ENCODE measurements at places on chromosomes 11 and 22.
A peak's percentile ranks its signal among the peaks of the same experiment; 100 is the strongest.

DNA sequence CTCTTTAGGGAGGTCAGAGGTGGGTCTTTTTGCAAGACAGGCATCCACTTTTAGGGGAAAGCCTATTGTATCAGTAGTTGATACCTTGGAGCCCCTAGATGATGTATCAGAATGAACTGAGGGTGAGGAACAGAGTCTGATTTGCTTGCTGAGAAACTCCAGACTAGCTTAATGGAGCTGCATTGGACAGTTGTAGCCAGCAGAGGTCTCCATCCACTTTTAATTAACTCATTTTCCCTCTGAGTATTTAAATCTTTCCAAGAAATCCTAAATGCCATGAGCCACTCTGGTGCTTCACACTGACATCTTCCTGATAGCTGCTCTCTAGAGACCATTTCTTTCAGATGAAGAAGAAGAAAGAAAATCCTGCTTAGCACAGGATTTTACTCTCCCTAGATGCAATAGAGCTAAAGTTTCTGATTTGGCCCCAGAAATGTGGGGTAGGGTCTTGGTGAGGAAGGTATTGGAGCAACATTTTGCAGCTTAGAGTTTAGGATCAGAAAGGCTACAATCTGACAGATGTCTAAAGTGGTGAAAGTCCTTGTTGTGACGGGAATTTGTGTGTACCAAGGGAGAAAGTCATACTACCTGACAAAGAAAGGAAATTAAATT, 38.0 kb downstream of the EXT2 start:
- peak; percentile 21 for DNase-seq

DNA sequence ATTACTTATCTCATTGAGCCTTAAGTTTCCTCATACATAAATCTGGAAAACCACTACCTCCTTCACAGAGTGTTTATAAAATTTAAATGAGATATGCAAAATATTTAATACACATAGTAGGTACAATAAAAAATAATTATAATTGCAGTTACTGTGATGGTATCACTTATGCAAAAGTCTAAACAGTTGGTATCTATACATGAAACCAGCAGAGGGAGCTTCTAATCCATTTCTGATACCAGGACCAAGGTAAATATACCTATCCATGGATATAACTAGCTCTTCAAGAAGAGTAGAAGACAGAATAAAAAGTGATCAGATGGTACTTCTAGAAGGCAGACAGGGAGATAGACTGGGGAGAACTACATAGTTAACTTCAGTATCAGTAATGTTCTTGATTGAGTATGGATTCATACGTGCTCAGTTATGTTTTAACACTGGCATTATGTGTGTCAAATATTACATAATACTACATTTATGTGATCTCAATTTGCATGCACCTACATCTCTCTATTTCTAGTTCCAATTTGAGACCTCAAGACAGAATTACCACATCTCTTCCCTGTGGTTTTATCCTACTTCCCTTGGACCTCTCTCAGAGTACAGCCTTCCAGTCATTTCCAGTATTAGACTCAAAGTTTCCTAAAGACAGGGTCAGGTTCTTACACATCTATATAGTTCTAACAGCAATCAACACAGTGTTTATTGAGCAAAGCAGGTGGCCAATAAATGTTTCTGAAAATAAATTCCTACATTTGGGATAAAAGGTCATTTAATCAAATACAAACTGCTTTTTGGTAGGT, 13.7 kb upstream of the TSG101 start:
- DNase-seq, result peak; percentile 21

DNA sequence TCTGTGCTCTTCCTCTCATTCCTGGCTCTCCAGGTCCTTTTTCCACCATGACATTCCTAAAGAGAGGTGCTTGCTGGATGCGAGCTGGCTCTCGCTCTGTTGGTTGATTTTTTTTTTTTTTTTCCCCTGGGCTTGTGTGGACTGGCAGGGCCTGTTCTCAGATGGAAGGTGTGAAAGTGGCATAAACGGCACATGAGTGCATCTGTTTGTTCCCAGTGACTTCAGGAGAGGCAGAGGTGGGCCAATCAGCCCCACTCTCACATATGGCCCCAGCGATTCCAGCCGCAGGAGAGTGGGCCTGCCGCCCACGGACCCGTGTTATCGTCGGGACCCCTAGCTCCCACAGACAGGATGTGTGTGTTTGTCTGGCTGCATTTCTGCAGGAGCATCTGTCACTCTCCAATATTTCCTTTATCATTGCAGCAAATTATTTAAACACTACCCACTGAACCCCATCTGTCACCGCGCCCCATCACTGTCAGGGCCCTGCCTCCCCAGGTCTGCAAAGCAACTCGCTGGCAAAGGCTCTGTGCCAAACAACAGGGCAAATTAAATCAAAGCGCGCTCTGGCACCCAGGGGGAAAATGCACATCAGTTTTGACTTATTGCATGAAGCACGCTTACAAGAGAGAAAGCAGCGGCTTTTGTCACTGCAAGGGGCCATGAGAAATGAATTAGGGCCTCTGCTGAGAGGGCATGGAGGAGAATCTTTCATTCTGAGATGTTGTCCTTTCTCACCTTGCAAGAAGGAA, 886.3 kb downstream of the NTM start:
- no peak for DNase-seq

- no peak for DNase-seq
Measured at GRCh38 chr11:35559949-35560348, 34.5 kb upstream of the PAMR1 start.

- DNase-seq, result peak; percentile 58
Measured at GRCh38 chr22:43305806-43306205, 37.4 kb downstream of the SCUBE1 start.

DNA sequence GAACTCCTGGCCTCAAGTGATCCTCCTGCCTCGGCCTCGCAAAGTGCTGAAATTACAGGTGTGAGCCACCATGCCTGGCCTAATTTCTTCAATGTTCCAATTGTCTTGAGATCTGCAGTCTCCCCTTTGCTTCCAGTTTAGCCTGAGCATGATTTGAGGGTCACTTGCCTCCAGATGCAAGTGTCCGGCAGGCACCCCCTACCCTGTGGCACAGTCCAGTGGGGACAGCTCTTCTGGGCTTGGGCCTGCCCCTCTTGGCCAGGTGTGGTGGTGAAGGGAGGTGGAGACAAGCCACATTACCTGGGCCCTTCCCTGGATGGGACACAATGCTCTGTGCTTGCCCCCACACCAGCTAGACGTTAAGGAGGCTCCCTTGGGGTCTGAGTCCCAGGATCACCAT, 21.3 kb upstream of the CACNG2 start:
- DNase-seq, result no peak

- no peak for DNase-seq
Measured at GRCh38 chr11:35912883-35913624, 30.8 kb upstream of the LDLRAD3 start.

DNA sequence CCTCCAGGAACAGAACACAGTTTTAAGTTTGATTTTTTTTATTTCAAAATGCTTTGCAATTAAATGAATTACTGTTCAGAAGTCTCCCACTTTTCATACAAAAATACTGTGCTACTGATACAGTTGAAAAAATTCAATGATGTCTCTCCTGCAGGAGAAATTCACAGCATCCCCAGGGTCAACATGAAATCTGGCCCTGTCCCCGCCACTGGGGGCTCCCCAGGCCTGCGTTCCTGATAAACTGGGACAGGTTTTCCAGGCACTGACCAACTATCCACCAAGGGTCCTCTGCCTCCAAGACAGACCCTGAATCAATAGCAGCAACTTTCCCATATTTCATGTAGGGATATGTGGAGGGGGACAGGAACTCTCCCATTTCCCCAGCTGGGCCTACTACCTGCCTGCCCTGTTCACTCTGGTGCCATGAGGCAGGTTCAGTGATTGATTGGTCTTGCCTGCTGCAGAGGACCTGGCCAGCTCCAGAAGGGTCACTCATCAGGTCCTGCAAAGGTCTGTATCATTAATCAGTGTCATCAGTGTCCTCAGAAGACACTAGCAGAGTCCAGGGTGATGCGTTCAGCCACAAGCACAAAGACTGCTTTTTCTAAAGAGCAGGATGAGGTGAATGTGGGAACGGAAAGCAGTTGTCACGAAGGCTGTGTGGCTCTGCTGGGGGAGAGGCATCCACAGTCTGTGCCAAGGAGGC, 43.4 kb downstream of the PISD start:
- DNase-seq, result no peak

DNA sequence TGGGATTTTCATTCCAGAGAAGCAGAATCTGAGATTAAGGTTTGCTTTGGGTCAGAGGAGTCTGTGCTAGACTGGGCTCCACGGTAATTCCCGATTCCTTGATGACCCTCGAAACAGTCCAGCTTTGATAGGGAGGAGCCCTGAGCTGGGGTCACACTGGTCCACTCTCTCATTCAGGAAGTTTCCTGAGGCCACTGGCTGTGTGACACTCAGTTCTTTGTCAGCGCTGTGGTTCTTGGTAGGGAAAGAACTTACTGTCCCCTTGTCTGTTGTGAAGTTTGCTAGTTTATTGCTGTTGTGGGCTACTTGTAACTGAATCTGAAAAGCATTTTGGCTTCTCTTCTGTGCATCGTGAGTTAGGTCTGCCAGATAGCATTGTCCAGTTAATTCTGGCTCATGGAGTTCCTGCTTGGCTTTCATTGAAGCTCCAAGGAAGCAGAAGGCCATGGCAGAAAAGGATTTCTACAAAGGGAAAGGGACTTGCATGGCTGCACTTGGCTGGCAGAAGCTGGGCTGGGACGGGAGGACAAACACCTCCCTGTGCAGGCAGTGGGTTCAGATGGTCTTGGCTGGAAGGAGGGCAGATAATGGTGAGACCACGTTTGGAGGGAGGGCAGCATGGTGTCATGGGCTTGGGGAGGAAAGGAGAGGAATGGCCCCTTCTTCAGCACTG, 23.3 kb downstream of the BCR start:
- DNase-seq, result no peak

DNA sequence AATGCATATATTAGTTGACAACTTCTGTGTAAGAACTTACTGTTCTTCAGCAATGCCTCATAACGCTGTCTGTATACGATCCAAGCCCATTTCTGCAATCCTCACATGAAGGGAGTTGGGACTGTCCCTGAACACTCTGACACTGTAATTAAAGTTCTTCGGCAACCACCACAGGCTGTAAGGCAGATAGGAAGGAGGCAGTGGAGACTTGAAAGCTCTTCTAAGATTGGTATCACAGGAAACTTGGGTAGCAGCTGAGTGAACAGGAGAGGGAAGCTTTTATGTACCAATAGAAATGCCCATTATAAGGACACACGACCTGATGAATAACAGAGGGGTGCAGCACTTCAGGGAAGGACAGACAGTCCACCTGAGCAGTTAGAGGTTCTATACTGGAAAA, 12.0 kb upstream of the GAB2 start:
- DNase-seq, result no peak

GRCh38 chr22:49600891-49601431, 226.7 kb downstream of the BRD1 start:
- DNase-seq, result no peak

- no peak for DNase-seq
Measured at GRCh38 chr11:2802389-2803185, 83.0 kb downstream of the CDKN1C start.

- DNase-seq, result peak; percentile 63
Measured at GRCh38 chr11:9972989-9973388, 309.1 kb downstream of the SWAP70 start.

GRCh38 chr22:43277987-43278601, 65.1 kb downstream of the SCUBE1 start:
- DNase-seq, result no peak

DNA sequence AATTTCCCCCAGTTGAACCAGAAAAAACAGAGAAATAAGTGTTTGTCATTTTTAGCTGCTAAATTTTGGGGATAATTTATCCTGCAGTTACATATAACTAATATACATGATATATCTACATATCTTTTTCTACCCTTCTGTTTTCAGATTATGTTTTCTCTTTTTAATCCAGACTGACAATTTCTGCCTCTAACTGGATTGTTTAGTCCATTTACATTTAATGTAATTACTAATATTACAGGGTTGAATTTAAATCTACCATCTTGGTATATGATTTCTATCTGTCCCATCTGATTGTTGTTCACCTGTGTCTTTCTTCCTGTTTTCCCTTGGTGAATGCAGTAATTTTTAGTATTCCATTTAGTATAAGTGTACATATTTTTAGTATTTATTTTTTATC, 5.7 kb downstream of the NNMT start:
- no peak for DNase-seq

DNA sequence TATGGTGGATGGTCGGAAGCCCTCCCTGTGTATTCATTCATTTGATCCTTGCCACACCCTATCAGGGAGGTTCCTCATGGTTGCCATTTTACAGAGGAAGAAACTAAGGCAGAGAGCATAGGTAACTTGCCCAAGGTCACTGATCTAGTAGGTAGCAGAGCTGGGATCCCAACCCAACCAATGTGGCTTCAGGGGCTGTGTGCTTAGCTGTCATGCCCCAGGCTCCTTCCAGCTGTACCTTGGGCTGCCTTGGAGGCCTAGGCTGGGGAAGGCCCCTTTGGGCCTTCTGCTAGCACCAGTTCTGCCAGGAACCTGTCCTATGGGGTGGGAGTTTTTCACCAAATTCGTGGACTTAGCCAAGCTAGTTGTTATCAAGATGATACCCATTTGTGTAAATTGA, 8.6 kb downstream of the BAD start:
- no peak for DNase-seq

GRCh38 chr11:73478737-73479347, 102.6 kb downstream of the RELT start:
- DNase-seq, result peak; percentile 49

DNA sequence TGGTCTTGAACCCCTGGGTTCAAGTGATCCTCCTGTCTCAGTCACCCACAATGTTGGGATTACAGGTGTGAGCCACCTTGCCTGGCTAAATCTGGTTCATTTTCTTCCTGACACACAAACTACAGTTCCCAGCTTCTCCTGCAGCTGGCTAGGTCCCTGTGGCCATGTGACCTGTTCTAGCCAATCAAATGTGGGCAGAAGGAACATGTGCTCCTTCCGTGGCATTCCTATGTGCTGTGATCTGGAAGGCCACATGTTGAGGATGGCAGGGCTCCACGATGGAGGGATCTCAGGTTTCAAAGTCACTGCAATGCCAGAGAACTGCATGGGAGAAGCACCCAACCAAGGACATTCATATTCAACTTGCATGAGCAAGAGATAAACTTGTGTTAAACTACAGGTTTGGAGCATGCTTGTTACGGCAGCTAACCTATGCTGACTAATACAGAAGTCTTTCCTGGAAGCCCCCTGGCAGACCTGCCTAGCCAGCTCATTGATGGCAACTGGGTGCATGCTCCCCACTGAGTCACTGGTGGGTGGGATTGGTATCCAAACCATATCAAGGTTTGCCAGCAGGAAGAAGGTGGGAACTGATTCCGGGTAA, 86.0 kb downstream of the RPS6KA4 start:
- peak; percentile 56 for DNase-seq

DNA sequence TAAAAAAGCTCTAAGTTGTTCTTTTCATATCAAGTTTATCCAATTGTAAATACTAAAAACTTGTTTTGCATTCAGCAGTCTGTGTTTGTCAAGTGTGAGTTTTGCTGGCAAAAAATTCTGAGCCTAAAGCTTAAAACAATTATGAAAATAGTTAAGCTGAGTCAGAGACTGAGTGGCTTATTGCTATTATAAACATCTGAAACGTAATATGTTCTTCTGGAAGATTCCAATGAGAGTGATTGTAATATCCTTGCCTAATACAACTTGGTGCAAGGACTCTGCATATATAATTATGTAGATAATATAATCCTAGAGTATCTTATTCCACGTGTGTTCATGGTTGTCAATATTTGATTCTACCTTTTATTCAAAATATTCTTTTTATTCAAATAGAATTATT, 14.1 kb upstream of the NUP50 start:
- no peak for DNase-seq
